ENCODE measurements at places on chromosomes 11 and 22.

- peak; percentile 27 for DNase-seq
Measured at GRCh38 chr11:84812471-84812969, 814.6 kb downstream of the DLG2 start.

DNA sequence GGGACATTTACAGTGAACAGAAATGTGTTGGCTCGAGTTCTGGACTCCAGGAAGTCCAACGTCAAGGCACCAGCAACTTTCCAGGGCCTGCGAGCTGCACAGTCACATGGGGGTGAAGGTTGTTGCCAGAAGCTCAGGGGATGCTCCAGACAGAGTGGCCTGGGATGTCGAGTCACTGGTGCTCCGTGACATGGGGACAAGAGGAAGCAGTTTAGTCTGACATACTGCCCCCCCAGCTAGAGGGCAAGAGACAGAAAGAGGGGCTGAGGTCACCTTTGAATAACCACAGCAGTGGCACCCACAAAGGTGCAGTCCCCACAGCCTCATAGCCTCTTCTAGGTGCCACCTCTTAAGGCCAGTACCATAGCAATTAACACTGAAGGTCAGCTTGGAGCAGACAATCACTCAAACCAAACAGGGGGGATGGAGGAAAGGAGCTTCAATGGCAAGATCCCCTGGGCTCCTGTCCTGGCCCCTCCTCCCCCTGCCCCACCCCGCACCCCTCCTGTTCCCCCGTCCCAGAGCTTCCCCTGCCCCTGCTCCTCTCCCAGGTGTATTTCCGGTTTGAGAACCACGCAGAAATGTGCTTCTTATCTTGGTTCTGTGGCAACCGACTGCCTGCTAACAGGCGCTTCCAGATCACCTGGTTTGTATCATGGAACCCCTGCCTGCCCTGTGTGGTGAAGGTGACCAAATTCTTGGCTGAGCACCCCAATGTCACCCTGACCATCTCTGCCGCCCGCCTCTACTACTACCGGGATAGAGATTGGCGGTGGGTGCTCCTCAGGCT, 3.8 kb downstream of the APOBEC3D start:
- DNase-seq: no peak

GRCh38 chr11:8442301-8442700, 151.7 kb downstream of the STK33 start:
- DNase-seq: no peak

DNA sequence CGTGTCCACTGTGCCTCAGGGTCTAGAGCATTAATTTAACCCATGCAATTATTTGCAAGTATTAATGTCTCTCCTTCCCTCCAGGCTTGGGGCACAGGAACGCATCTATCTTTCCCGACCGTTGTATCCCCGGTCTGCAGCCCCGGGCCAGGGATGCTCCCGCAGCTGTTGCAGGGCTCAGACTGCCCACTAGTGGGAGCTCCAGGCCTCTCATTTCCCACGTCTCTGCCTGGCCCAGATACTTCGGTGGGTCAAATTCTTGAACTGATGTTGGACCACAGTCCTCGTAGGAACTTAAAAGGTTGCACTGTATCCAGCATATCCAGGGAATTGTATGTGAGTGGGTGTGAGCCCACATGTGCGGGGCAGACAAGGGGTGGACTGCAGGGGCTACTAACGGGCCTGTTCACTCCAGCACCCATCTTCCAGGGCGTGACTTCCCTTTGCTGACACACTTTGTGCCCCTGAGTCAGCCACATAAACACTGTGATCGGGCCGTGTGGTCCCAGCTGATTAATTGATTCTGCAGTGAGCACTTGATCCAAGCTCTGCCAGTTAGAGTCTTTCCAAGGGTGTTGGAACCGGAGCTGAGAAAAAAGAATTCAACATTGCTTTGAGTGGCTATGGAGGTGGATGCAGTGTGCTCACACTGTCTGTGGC, 451.3 kb downstream of the TBC1D22A start:
- DNase-seq: no peak

GRCh38 chr22:42338479-42338878, 68.0 kb upstream of the TCF20 start:
- no peak for DNase-seq
